Foreskin fibroblast (primary cell): ENCODE measurements at places on chromosomes 5 and 9.

- no peak for DNase-seq
These were observed 108.5 kb downstream of the MVB12B start for GRCh38 chr9:126435105-126435504.

- DNase-seq: no peak
These were observed 66.7 kb upstream of the PRDM9 start for GRCh38 chr5:23440703-23441102.

DNA sequence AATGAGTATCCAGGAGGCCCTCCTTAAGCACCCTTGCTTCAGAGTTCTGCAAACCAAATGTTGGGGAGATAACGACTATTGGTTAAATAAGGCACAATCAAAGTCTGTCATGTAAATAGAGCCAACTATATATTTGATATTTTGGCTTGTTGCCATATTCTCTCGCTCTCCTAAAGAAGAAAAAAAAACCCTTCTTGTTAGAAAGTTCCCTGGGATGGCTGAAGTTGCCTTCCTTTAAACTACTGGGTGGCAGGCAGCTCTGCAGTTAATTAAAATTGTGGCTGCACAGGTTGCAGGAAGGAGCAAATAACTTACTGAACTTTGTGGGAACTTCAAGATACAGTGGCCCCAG, 227.0 kb upstream of the ANKRD55 start:
- DNase-seq: no peak

GRCh38 chr9:10007356-10007755, 605.4 kb downstream of the PTPRD start:
- no peak for DNase-seq

DNA sequence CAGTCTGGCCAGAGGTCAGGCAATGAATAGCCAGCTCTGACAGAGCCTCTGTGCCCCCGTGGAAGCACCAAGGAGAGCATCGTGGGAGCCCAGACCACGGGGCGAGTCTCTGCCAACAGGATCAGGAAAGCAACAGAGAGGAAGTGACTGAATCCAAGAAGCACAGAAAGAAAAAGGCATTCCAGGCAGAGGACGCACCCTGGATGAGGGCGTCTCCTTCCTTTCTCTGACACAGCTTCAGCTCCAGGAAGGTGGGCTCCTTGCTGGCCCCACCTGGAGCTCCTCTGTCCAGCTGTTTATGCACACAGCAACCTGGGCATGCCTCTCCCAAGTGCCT, 16.6 kb downstream of the HK3 start:
- no peak for DNase-seq

DNA sequence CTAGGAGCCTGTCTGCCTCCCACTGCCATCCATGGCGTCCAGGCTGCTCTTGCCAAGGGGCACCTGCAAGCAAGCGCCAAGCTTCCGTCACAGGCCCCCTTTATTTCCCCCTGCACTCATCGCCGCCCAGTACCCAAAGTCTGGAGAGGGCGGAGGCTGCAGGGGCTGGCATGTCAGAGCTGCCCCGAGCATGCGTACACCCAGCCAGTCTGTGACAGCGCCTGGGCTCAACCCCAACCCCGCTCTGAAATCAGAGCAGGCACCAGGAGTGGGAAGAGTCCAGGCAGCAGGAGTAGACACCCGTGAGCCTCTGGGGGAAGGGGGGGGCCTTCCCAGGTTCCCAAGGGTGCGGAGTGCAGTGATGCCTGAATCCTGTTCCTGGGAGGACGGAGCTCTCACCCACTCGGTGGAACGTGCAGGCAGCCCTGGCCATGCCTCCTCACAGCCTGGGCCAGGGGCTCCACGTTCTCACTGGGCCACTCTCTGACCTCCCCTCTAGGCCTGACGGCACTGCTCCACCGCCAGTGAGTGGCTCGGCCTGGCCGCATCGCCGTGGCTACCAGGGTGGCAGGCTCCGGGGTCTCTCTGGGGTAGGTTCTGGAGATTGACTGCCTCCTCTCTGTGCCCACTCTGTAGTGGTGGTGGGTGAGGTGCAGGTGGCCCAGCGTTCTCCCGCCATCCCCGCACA, 469.0 kb downstream of the CDH9 start:
- DNase-seq: no peak

DNA sequence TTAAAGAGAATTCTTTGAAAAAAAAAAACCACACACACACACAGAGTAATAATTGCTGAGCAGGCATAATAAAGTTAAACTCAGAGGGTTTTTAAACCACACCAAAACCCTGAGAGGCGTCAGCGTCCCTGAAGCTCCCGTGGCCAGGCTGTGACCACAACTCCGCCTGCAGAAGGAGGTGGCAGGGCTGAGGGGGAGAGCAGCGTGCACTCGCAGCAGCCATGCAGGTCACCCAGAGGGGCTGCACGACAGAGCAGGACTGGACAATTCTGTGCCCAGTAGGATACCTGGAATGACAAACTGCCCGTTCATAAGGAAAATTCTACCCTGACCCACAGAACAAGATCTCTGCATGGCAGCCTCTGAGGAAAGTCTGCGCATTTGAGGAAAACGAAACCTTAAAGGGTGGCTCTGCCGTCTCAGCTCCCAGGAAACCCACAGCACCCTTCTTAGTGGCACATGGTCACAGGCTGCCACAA, 44.0 kb downstream of the ROR2 start:
- no peak for DNase-seq

GRCh38 chr9:83287021-83287420, 224.1 kb upstream of the RASEF start:
- DNase-seq: no peak
